A549 treated with GW870086 at 1 μM for 4 hours (cell line): ENCODE measurements at places on chromosomes 3 and 15. TPM values are rescaled to one million over a fixed set of nuclear protein-coding genes. Genes with fewer than 3 reads are reported as not detected.

The CFAP44 gene
- 1.3 to 2.3 TPM (median 2.0 TPM) in 5 replicates for total RNA-seq

The GJD2 gene
- not detected in 5 replicates for total RNA-seq

The CPA3 gene
- total RNA-seq, result not detected in 5 replicates

The PRRT3 gene
- total RNA-seq, result 1.1 to 1.8 TPM (median 1.7 TPM) in 5 replicates

The HRG gene
- total RNA-seq, result not detected in 5 replicates

The TTLL13 gene
- 0.17 to 0.51 TPM (median 0.24 TPM) in 4 of 5 replicates, not detected in the other for total RNA-seq

The LMCD1 gene
- 63.0 to 73.8 TPM (median 69.9 TPM) in 5 replicates for total RNA-seq

The SYNPR gene
- total RNA-seq, result not detected in 5 replicates

The SNTN gene
- not detected in 5 replicates for total RNA-seq
